ENCODE measurements at places on chromosomes 1 and 21.

DNA sequence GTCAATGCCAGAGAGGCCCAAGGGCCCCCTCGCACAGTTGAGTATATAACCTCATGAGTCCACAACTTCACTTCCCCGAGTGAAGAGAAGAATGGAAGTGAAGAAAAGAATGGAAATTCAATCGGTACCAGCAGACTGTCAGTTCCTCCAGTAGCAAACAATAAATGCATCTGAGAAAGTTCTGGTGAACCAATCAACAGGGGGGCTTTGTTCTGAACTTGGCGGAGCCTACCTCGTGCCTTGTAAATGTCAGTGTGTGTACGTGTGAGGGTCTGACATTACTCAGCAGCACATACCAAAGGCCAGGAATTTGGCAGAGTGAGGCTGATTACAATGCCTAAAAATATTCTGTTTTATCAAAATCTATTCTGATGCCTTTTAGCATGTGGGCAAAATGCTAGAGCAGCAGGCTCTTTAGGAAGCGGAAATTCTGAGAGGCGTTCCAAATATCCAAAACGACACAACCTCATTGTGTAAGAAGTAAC is 238.5 kb downstream of the LTN1 start:
- DNase-seq = no peak

- DNase-seq = no peak
Measured at GRCh38 chr1:114345930-114346479, 165.0 kb downstream of the TRIM33 start.

DNA sequence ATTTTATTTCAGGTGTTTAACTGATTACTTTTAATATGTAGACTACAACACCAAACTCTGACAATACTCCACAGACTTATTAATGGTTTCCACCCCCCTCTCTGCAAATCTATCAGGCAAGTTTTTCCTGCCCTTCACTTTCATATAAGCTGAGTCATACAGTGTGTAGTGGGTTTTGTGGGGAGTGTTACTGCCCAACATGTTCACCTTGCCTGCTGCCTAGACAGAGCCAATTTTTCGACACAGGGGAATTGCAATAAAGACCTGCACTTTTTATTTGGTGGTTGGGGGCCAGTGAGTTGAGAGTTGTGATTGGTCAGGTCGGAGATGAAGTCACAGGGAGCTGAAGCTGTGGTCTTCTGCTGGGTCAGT is 119.7 kb downstream of the PPIAL4G start:
- DNase-seq = no peak

DNA sequence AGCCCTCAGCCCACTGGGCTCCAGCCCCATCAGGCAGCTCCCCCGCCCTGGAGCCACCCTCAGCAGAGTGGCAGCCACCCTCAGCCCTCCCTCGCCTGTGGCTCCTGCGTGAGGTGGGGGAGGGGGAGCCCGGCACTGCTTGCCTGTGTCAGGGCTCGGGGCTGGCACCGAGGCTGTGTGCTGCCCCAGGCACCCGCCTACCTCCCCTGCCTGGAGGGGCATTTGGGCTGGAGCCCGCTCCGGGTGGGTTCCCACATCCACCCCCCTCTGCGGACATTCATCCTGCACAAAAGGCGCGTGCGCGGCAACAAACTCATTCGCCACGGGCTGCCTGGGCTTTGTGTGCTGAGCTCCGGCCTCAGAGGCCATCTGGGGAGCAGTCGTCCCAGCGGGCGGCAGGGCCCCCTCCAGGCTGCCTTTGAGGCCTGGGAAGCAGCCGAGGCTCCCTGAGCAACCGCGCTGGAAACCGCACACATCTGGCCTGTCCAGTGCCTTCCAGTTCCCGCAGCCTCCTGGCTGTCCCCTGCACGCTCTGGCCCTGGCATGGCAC is 12.6 kb upstream of the TNFRSF14 start:
- peak; percentile 49 for DNase-seq

GRCh38 chr1:14552246-14552965 is 46.1 kb upstream of the KAZN start:
- DNase-seq = no peak

GRCh38 chr21:35375115-35375514 is 326.0 kb upstream of the RUNX1 start:
- DNase-seq = no peak

GRCh38 chr1:203057911-203058675 is 27.7 kb downstream of the MYOG start:
- DNase-seq = no peak

- DNase-seq = peak; percentile 72
Measured at GRCh38 chr1:16420424-16421118, 16.7 kb downstream of the SPATA21 start.

- no peak for DNase-seq
Measured at GRCh38 chr1:84721152-84721551, 30.9 kb upstream of the SSX2IP start.

DNA sequence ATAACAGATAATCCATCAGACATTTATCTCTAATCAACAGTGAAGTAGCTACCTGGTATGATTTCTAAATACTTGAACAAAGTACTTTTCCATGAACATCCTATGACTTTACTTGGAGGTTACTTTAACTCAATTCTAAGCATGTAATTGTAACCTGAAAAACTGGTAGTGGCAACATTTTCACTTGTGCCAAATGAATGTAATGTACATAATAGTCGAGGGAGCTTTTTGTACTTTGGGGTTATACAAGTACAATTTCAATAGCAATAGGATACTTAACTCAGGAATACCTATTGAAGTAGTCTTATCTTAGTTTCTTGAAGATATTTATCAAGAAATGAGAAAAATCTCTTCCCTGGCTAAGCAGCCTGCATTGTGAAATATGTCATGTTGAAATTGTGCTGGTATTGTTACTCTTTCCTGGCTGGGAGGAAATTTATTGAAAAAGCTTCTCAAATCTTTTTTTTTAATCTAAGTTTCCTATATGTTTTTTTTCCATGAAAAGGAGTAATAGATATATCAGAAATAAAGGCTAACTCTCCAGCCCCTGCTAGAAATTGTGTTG is 33.7 kb upstream of the CACYBP start:
- DNase-seq = no peak

DNA sequence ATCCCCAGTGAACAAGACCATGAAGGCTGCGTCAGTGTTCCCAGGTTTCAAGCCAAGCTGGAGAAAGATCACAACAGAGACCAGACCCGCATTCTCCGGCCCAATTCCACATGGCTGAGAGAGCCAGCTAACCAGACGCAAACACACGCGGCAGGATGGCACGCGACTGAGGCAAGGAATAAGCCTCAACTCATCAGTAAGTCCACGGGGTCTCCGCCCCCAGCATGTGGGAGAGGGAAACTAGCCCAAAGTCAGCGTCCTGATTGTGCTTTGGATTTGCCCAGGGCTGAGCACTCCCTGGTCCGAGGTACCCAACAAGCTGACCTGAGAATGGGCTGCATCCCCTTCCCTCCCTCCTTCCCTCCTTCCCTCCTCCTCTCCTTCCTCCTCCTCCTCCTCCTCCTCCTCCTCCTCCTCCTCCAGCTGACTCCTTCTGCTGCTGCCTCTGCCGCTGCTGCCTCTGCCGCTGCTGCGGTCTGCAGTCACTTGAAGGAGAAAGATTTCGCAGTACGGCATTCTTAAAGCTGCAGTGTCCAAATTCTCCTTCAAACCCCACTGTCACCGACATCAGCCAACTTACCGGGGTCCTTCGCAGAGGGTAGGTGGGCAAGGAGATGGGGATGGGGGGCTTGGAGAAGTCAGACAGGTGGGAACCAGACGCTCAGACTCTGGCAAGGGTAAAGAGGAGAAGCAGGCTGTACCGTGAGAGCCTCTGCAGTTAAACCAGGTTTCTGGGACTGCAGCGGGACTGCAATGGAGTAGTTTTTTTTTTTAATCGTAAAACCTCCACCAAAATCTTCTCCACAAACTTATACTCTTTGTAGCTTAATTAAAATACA is 33.0 kb upstream of the H6PD start:
- no peak for DNase-seq

- no peak for DNase-seq
Measured at GRCh38 chr1:199585392-199585791, 442.1 kb upstream of the NR5A2 start.

DNA sequence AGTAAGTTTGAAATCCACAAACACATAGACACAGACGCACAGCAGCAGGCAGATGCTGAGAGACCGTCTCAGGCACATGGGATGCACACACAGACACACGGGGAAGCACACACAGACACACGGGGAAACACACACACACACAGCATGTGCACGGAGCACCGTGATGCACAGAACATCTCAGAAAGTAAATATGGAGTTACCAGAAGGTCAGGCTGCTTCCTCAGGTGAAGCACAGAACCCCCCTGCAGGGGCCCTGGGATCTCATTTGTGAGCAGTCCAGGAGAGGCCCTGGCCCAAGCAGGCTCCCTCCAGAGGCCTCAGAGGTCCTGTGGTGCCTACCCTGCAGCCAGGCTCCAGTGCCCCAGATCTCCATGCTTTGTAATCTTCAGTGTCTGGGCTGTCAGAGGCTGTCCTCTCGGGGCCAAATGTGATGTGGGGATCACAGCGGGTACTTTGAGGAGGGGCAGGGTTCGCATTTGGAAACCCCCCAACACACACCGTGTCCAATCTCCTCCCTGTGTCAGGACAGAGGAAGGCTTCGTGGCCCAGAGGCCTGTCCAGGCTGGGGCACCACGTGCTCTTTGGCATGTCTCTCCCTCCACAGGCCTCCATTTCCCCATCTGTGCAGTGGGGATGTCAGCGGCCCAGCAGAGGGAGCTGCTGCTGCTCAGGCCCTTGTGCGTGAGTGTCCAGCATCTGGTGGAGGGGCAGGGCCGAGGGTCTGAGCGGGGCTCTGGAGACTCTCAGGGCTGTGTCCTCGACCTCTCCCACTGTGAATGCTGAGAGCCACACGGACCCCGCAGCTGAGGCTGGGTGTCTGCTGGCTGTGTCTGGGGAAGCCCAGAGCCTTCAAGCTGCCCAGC is 23.0 kb upstream of the PRSS38 start:
- DNase-seq = no peak

DNA sequence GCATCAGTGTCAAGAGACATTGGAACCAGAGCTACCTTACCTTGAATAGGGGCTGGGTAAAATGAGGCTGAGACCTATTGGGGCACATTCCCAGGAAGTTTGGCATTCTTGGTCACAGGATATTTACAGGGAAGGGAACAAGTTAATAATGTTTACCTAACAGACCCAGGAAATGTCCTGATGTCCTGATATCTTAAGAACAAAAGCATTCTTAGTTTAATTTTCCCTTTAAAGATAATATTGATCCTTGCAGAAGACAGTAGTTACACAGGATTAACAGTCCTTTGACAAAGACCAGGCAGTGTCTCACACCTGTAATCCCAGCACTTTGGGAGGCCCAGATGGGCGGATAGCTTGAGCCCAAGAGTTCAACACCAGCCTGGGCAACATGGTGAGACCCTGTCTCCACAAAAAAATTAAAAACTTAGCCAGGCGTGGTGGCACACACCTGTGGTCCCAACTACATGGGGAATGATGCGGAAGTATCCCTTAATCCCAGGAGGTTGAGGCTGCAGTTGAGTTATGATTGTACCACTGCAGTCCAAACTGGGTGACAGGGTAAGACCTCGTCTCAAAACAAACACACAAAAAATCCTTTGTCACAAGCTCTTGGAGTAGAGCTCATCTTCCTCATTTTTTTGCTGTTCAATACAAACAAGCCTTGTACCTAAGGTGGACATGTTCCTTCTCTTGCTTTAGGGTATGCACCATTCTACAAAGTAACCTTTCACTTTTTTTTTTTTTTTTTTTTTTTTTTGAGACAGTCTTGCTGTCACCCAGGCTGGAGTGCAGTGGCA is 1.3 kb upstream of the TOMM20 start:
- DNase-seq = no peak

DNA sequence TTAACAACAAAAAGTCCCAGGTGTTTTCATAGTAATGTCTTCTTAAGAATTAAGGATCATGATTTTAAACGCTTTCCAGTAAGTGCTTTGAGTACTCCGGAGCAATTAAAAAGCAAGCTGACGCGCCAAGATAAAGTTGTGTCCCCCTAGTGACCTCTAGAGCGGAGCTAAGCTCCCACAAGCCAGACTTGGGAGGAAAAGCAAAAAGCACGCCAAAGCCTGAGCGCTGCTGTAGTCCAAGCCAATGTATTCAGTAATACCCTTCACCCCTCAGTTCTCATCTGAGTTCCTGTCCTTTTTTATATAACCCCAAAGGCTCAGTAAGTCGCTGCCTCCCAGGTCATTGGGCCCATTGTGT is 3.5 kb upstream of the SLC44A5 start:
- no peak for DNase-seq

GRCh38 chr1:230141021-230141648 is 74.1 kb downstream of the GALNT2 start:
- no peak for DNase-seq

DNA sequence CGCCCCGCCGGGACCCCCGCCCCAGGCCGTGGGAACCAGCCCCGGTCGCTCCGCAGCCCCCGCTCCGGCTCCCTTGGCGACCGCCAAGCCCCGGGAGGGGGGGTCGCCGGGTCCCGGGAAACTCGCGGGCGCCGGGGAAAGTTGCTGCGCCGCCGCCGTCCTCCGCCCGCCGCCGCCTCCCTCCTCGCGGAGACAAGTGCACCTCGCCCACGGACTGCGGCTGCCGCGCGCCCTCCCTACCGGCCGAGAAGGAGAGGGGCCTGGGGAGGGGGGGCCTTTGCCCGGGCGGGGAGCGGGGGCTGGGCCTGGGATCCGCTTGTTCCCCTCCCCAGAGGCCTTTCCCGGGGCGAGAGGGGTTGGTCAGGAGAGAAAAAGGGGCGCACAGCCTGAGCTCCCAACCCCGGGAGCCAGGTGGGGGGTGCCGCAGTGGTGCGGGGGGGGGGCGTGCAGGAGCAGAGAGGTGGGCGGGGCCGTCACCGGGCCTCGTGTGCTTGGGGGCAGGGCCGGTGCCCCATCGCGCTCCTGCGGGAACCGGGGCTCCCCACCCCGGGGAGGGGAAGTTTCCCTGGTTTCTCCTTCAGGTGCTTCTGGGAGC is 592 bp downstream of the AGRN start:
- DNase-seq = no peak

- no peak for DNase-seq
Measured at GRCh38 chr1:216553766-216554165, 130.5 kb upstream of the USH2A start.

GRCh38 chr1:212678456-212679410 is 20.9 kb downstream of the BATF3 start:
- no peak for DNase-seq

DNA sequence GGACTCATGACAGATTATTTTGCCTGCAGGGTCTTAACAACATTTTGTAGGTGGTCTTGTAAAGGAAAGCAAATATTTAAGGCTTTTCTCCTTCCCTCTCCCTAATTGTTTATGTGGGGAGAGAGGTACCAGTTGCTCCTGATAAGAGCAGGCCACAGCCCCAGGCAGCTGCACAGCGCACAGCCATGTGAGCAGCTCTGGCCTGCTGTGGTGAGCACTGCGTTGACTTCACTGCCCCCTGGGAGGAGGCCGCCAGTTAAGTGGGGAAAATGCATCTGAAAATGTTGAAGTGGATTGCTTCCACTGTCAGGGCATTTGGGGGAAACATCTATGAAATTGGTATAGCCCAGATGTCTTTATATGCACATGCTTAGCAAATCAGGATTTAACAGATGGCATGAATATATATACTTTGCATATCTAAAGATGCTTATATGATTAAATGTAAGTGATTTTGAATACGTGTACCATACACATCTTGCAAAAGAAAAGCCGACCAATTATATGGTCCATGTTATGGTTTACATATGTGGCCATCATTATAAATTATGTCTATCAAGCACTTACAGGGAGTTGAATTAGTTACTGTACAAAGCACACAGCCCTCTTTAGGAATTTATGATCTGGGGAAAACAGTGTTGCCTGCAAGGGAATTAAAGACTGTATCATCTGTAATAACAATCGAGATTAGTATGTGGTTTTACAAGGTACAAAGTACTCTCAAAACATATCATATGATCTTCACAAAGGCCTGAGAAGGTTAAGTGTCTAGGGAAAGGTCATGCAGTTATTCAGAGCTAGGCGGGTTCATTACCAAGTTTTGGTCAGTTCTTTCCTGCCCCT is 132.1 kb downstream of the RHOU start:
- no peak for DNase-seq

- peak; percentile 32 for DNase-seq
Measured at GRCh38 chr1:235075048-235075776, 53.4 kb downstream of the TOMM20 start.

Measured in CD4-positive, alpha-beta memory T cell (primary cell).